ENCODE measurements at places on chromosomes 11 and 22. TPM values are rescaled to one million over a fixed set of nuclear protein-coding genes. Genes with fewer than 3 reads are reported as not detected.
A peak's percentile ranks its signal among the peaks of the same experiment; 100 is the strongest.

GRCh38 chr22:29478326-29479276, 1.4 kb upstream of the NEFH start:
- H3K27me3 ChIP-seq = no peaks in the 10 kb centered on the region
- H3K4me1 ChIP-seq = peaks cover 32% of the 10 kb centered on the region
- H3K4me3 ChIP-seq = no peak overlapping the region
- no peak for DNase-seq
- no peaks in the 10 kb centered on the region for H3K36me3 ChIP-seq

DNA sequence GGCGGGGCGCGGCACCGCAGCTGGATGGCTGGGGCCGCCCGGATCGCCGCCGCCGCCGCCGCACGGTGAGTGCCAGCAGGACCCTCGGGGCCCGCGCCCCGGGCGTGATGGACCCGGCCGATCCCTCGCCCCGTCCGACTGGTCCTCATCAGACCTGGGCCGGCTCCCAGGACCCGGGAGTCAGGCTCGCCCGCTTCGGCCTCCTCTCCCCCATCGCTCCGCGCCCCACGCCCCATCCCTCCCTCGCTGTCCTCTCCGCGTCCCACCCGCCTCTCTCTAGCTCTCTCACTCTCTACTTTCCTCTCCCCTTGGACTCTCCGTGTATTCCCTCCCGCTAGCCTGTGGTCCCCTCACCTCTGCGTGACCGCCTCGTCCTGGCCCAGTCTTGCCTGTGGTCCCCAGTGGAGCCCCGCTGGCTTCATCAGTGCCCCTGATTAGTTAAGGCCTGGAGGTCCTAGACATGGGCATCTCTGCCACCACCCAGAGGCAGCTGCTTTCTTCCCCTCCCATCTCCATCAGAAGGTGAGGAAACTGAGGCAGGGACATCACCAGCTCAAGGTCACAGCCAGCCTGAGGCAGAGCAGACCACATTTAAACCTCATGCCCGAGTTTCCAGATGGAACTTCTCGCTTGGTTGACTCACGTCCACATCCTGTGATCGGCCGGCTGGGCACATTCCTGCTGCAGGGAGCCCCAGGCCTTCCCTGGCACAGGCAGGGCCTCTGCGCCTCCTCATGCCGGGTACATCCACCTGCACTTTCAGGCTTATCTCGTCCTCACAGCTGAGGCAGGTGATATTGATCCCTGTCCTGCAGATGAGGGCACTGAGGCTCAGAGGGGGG, 429 bp downstream of the SLC39A13 start:
- H3K27ac ChIP-seq = peak overlapping the region; percentile 92
- peaks cover 5% of the 10 kb centered on the region for H3K4me1 ChIP-seq
- no peaks in the 10 kb centered on the region for H3K36me3 ChIP-seq
- peak overlapping the region; percentile 79 for H3K4me3 ChIP-seq
- no peaks in the 10 kb centered on the region for H3K27me3 ChIP-seq

DNA sequence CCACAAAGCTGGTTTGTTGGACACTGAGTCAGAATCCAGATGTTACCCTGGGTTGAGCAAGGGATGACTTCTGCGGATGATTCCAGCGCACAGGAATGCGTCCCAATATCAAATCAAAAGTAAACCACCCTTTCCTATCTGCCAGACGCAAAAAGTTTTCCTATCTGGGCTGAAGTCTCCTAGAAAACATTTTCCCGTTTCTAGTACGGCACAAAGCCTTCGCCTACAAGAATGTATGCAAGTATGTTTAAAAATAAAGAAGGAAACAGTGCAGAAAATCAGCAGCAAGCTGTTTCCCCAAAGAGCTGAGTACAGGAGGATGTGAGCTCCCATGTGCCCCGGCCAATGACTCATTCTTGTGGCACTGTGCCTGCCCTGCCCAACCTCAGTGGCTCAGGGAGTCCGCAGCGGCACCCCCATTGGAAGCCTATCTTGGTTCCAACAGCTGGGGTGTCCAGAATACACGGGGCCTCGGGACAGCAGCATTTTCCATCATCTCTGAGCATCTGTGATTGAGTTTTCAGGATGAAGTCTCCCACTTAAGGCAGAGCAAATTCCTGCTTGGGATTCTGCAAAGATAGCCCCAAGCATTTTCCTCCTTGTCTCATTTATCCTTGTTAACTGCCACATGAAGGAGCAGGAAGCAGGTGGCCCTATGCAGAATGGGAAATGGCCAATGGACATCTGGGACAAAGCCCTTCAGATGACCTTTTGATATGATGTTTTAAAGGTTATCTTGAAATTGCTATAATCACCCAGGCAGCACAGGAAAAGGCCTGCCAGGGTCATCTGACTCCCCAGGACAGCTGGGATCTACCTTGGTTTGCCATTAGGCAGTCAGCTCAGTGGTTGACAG, 17.5 kb downstream of the KCNJ5 start:
- DNase-seq = peak; percentile 51
- H3K4me1 ChIP-seq = peaks cover 6% of the 10 kb centered on the region
- no peak overlapping the region for H3K27ac ChIP-seq
- no peaks in the 10 kb centered on the region for H3K36me3 ChIP-seq
- no peaks in the 10 kb centered on the region for H3K27me3 ChIP-seq

GRCh38 chr11:25953006-25953405, 378.9 kb upstream of the ANO3 start:
- no peak overlapping the region for H3K27ac ChIP-seq
- H3K4me1 ChIP-seq = no peaks in the 10 kb centered on the region
- H3K4me3 ChIP-seq = no peak overlapping the region
- no peaks in the 10 kb centered on the region for H3K27me3 ChIP-seq
- H3K36me3 ChIP-seq = no peaks in the 10 kb centered on the region

GRCh38 chr11:115390441-115390840, 113.8 kb downstream of the CADM1 start:
- H3K27ac ChIP-seq = no peak overlapping the region
- no peak for DNase-seq
- H3K27me3 ChIP-seq = no peaks in the 10 kb centered on the region
- H3K36me3 ChIP-seq = no peaks in the 10 kb centered on the region
- no peaks in the 10 kb centered on the region for H3K4me1 ChIP-seq

DNA sequence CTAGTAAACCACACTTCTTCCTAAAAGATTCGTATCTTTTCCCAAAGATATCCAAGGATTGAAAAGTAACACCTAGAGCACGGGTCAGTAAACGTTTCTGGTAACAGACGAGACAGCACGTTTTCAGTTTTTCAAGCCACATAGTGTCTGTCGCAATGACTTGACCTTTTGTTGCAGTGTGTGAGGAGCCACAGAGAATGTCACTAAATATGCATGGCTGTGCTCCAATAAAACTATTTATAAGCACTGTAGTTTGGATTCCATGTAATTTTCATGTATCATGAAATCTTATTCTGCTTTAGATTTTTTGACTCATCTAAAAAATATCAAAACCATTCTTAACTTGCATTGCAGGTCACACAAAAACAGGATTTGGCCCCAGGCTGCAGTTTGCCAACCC, 18.3 kb upstream of the MICAL3 start:
- no peaks in the 10 kb centered on the region for H3K27me3 ChIP-seq
- H3K27ac ChIP-seq = no peak overlapping the region
- peaks cover 16% of the 10 kb centered on the region for H3K4me1 ChIP-seq
- H3K36me3 ChIP-seq = no peaks in the 10 kb centered on the region
- DNase-seq = no peak

GRCh38 chr11:107196732-107197131, 178.5 kb upstream of the GUCY1A2 start:
- no peaks in the 10 kb centered on the region for H3K36me3 ChIP-seq
- H3K4me1 ChIP-seq = no peaks in the 10 kb centered on the region
- H3K4me3 ChIP-seq = no peak overlapping the region
- H3K27ac ChIP-seq = no peak overlapping the region
- DNase-seq = no peak
- no peaks in the 10 kb centered on the region for H3K27me3 ChIP-seq

GRCh38 chr11:47248304-47248663, 330 bp downstream of the ACP2 start:
- peaks cover 13% of the 10 kb centered on the region for H3K4me1 ChIP-seq
- H3K4me3 ChIP-seq = peak overlapping the region; percentile 67
- H3K27me3 ChIP-seq = no peaks in the 10 kb centered on the region
- DNase-seq = no peak
- peak overlapping the region; percentile 65 for H3K27ac ChIP-seq

DNA sequence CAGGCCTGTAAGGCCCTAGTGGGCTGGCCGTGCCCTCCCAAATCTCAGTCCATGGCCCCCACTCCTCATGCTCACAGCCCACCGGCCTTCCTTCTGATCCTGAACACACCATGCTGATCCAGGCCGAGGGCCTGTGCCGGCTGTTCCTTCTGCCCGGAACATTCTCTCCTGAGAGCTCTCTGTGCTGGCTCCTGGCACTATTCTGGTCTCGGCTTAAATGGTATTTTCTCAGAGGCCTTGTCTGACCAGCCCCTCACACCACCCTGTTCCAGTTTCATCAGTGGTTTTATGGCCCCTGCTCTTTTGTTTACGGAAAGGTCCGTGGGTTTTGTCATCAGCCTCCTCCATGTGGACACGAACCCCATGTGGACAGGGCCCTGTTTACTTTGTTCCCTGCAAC, 22.0 kb downstream of the SPTBN2 start:
- no peaks in the 10 kb centered on the region for H3K4me1 ChIP-seq
- no peak overlapping the region for H3K27ac ChIP-seq
- no peaks in the 10 kb centered on the region for H3K36me3 ChIP-seq
- DNase-seq = no peak
- no peak overlapping the region for H3K4me3 ChIP-seq

DNA sequence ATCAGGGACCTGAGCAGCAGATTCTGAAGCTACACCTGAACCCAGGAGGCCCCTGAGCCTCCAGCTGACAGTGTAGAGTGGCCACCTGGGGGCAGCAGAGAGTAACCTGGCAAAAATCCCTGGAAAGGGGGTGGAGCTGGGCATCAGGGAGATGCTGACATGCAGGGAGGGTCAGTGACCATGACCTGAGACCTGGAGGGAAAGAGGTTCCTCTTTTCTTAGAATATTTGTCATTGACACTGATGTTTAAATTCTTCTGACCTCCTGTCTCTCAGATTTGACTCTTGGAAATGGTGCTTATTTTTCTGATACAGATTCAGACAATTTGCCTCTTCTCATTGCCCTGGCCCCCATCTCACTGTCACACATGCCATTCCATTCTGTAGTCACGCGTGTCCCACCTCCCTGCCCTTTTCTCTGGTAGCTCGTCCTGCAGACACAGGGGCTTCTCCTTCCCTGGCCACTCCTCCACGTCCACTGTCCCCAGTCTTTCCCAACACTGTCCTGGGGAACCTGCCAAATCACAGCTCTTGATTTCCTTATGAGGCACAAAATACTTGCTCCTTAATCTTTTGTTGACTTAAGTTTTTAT, 117.2 kb upstream of the IGLL5 start:
- H3K4me3 ChIP-seq = no peak overlapping the region
- H3K36me3 ChIP-seq = no peaks in the 10 kb centered on the region

GRCh38 chr11:119759324-119759723, 30.3 kb upstream of the NECTIN1 start:
- H3K4me3 ChIP-seq = no peak overlapping the region
- no peak for DNase-seq
- no peak overlapping the region for H3K27ac ChIP-seq
- H3K4me1 ChIP-seq = no peaks in the 10 kb centered on the region

SSTR3 gene
- polyA plus RNA-seq = 2.2 TPM

SYT13 gene
- polyA plus RNA-seq = not detected

PHF21B gene
- polyA plus RNA-seq = 0.95 TPM

SLC16A8 gene
- 0.39 TPM for polyA plus RNA-seq

CCDC87 gene
- polyA plus RNA-seq = 0.13 TPM

MFNG gene
- polyA plus RNA-seq = 4.7 TPM
